NCI-H187 (cell line): ENCODE measurements at places on chromosomes 4 and X.

- DNase-seq = no peak
These were observed 4.7 kb downstream of the MTM1 start for GRCh38 chrX:150573106-150573505.

DNA sequence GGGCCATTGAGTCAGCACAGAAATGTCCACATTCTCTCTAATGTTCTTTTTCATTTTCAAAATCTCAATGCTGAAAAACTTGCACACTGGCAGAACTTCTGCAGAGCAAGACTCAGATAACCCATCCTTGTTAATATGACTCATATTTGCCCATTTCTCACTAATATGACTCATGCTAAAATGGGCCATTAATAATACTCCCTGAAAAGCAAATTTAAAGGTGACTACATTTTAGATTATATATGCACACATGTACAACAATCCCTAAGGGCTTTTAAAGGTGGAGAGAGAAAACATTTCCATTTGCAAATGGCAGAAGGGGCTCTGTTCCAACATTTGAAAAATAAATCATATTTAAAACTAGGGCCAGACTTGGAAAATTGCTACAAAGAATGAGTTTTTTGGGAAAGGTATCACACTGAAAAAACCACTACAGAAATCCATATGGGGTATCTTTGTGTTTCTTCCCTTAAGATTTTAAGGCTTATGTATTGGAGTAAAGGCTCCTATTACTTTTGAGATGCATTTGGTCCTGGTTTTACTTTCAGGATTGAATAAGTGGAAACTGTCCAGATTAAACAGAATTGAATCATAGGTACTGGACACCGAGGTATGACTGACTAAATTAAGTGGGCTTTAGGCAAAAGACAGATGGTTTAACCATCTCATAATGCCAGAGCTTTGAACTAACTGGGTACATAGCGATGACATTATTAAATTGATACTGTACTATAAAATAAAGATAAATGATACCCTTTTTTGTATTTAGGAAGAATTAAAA lies 30.0 kb downstream of the TLR2 start:
- DNase-seq = no peak

GRCh38 chr4:146072376-146072775 lies 103.1 kb upstream of the LSM6 start:
- no peak for DNase-seq

DNA sequence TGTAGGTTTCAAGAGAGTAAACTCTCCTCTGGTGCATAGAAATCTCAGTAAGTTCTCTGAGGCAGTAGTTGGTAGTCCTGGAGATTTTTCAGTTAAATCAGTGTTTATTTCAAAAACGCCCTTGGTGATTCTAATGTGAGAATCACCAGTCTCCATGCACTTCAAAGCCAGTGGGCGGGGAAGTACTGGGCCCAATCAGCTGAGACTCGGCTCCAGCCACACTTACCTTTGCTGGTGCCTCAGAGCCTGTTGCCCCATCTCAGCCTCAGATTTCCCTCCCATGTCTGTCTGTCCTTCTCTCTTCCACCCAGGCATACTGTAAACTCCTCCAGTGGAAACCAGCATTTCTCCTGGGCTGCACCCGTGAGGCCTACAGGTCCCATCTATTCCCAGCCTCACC lies 7.4 kb upstream of the MGST2 start:
- no peak for DNase-seq

DNA sequence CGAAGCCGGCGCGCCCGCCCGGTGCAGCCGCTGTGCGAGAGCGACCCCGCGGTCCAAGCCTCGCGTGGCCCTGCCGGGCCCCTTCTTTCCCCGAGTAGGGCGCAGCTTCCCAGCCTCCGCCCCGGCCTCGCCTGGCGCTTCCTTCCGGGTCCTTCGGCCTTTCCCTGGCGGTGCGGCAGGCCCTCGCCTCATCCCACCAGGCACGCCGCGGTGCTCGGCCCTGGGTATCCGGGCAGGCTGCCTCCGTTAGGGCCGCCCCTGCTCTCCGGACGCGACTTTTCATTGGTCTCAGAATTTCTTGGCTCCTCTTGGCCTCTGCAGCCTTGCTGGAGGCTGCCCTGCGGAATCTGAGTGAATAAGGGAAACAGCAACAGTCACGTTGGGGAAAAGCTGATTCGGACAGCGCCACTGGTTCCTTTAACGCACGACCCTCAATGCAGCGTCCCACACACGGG lies 429 bp downstream of the UVSSA start:
- no peak for DNase-seq

DNA sequence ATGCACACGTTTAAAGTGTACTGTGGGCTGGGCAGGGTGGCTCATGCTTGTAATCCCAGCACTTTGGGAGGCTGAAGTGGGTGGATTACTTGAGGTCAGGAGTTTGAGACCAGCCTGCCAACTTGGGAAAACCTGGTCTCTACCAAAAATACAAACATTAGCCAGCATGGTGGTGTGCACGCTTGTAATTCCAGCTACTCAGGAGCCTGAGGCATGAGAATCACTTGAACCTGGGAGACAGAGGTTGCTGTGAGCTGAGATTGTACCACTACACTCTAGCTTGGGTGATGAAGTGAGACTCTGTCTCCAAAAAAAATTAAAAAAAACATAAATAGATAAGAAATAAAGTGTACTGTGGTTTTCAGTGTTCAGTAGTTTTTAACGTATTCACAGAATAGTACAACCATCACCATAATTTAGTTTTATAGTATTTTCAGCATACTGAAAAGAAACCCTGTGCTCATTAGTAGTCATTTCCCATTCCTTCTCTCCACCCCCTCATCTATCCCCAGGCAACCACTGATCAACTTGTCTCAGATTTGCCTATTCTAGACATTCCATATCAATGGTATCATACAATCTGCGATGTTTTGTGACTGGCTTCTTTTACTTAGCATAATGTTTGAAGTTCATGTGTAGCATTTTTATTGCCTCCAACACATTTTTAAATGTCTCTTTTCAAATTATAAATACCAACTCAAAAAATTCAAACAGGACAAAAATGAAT lies 19.1 kb downstream of the SLAIN2 start:
- no peak for DNase-seq

DNA sequence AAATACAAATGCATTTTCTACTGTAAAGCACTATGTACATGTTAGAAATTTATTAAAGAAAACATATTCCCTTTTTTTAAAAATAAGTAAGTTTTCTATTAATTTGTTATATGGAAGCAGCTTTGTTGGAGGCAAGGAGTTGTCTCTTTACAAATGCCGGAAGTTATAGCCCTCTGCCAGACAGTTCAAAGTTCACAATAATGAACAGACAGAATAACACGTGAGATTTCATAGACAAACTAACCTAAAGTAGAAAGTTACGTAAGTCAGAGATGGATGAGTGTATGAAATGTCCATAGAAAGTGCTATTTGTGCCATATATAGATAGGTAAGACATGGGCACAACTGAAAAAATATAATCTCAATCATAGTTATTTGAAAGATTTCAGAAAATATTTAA lies 43.9 kb upstream of the NEIL3 start:
- DNase-seq = no peak

DNA sequence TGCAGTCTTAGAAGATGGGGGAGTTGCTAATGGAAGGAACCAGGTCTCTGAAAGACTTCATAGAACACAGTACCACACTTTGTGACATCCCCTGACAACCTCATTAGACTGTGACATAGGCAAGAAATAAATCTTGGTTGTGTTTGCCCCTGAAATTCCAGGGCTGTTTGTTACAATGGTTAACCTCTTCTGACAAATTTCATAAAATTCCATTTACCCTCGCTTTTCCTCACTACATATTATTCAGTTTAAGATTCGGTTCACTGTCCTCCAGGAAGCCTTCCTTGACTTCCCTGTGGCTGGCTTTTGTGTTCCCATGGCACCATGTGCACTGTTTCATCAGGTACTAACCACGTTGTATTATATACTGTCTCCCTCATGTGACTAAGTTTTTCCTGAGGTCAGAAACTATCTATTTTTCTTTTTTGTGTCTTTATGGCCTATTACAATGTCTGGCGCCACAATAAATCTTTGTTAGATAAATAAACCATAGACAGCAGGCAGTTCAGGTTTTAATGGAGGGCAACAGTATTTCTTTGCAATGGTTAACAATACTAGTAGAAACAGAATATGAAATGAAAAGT lies 54.2 kb downstream of the ATXN3L start:
- no peak for DNase-seq

- DNase-seq = peak; percentile 48
These were observed 151.0 kb downstream of the C4orf33 start for GRCh38 chr4:129246910-129247461.

DNA sequence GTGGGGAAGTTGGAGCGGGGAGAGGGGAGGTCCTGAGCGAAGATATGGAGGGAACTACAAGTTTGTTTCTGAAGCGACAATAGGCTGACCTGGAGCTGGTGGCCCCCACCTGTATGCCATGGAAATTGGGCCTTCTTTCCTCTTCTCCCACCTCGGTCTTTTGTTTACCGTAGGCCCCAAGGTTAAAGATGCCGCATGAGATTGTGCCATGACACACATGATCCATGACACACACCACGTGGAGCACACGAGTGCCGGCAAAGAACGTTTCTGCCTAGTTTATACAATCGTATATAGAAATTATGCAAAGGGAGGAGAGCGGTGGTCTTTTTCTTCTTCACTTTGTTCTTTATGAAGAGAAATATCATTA lies 408 bp downstream of the TMEM33 start:
- DNase-seq = no peak

GRCh38 chr4:62408454-62408853 lies 1208.3 kb downstream of the ADGRL3 start:
- no peak for DNase-seq

DNA sequence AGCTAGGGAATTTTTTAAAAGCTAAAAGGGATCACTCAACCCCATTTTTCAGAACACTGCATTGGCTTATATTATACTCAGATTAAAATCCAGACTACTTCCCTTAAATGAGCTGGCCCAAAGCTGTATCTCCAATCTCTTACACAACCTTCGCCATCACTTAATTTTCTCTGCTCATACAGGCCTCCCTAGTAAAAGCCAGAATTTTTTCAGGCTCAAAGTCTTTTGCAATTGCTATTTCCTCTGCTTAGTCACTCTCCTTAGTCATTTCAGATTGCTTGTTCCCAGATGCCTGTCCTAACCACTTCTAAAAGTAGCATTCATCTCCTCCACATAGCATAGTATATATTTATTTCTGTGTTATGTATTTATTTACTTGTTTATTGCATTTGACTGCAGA lies 1587.9 kb upstream of the ADGRL3 start:
- no peak for DNase-seq

- no peak for DNase-seq
These were observed 3.2 kb downstream of the TKTL2 start for GRCh38 chr4:163470391-163470790.
